Stimulated activated CD8-positive, alpha-beta memory T cell treated with anti-CD3 and anti-CD28 coated beads, Interleukin-7, amount 100 ng/mL, for 1 hour (primary cell): ENCODE measurements at places on chromosomes 6 and 20.

GRCh38 chr6:149921361-149921760, 1.6 kb downstream of the RAET1G start:
- DNase-seq, result no peak

DNA sequence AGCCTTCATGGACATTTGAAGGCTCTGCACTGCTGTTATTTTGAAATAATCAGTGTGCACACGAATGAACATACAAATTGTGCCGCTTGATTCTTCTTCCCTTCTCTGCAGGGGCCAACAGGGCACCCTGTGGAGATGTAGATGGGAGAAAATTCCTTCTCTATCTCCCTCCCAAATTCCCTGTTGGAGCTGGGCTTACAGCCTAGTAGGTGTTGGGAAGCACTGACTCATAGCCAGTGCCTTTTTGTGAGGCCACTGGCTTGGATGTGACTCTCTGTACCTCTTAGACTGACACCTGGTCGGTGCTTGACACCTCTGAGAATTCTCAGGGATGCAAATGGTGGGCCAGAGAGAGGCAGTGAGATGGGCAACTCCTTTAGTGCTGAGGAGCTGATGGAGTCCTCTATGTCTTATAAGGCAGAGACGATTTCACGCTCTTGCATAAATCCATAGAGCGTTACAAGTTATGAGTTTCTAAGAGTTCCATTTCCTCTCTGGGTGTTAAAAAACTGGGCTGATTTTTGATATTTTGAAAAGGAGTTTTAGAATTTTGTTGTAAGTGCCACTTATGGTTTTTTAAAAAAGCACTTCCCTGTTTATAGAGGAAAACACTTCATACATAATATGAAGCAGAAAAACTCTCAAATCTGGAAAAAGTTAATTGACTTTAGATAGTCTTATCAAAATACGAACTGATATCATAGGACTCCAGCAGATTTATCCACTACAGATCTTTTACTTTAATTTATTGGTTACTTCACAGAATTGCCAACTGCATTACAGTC, 89.8 kb upstream of the MAP3K7 start:
- DNase-seq, result no peak

DNA sequence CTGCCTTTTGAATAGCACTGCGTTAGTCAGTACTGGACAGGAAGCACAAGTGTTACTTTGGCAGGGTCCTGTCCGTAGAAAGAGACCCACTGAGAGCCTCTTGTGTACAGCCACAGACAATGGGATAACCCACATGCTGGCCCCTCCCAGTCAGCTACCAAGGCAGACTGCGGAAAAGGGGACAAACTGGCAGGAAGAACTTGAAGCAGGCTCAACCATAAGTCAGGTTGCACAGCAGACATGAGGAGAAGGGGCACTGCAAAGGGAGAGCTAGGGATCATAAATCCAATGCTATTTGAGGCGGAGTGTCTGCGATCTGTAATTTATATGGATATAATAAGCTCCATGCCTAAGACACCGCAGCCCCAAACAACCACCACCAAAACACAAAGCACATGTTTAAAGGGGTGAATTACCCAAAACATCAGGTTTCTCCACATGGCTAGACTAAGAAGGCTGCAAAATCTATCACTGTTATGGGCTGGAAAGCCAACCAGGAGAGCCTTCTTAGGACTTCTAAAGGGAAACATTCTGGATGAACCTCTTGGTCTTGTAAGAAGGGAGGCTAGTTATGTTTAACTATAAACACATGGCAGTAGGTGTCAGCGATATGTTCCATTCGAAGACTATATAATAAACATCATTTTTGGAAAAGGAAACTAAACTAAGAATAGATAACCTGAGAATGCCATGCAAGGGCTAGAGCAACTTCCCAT, 141.7 kb downstream of the BACH2 start:
- no peak for DNase-seq

DNA sequence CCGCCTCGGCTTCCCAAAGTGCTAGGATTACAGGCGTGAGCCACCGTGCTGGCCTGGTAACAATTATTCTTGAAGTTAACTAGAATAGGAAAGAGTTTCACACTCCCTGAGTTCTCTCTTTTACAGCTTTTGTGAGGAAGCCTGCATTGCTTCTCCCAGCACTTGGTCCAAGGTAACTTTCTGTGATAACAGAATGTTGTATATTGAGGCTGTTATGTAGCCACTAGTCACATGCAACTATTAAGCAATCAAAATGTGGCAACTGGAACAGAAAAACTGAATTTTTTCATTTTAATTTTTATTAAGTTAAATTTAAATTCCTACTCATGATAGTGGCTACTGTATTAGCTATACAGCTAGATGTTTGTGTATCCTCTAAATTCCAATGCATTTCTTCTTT, 2.5 kb downstream of the TRIM38 start:
- no peak for DNase-seq

- DNase-seq, result no peak
Observed at GRCh38 chr6:101013612-101014195, 132.6 kb upstream of the ASCC3 start.

DNA sequence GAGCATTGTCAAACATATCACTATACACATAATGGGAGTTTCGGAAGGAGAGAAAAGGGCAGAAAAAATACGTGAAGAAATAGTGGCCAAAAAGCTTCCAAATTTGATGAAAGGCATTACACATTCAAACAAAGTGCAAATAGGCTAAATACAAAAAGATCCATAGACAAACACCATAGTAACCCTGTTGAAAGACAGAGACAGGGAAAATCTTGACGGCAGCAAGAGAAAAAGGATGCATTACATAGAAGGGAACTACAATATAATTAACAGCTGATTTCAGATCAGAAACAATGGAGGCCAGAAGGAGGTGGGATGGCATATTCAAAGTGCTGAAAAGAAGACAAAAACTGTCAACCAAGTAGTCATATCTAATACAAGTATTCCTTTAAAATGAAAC, 170.8 kb downstream of the MRPL14 start:
- DNase-seq, result no peak
